ENCODE measurements at places on chromosomes 5 and 9. TPM values are rescaled to one million over a fixed set of nuclear protein-coding genes. Genes with fewer than 3 reads are reported as not detected.

DNA sequence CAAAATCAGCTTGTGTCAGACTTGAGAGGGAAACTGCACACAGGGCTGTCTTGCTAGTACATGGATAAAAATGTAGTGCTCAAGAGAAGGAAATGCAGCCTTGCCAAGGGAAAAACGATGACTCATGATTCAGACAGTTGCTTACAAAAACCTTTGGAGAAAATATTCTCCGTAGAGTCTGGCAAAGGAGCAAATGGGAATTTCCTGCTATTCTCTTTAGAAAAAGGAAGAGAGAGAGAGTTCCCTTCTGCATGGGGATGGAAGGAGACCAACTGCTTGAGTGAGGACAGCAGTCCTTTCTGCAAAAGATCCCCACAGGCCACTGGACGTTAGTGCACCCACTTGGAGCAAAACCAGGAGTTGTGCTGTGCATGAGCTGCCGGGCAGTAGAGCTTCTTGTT lies 7.6 kb downstream of the IFNB1 start:
- peak; percentile 29 for DNase-seq

DNA sequence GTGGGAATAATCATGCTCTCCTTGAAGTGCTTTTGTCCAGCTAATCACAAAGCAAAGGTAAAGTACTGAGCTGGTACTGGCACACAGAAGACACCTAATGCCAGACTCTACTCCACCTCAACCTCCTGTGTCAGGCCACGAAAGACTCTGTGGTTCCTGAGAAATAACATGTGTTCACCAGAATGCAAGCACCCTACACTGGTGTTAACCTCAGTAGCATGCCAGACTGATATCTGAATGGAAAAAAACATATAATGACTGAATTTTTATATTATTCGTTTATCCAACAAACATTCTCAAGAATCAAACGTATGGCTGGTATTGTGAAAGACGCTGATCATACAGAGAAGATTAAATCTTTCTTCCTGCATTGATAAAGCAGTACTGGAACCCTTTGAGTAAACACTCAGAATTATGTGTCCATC lies 97.1 kb upstream of the IFNE start:
- DNase-seq, result no peak

DNA sequence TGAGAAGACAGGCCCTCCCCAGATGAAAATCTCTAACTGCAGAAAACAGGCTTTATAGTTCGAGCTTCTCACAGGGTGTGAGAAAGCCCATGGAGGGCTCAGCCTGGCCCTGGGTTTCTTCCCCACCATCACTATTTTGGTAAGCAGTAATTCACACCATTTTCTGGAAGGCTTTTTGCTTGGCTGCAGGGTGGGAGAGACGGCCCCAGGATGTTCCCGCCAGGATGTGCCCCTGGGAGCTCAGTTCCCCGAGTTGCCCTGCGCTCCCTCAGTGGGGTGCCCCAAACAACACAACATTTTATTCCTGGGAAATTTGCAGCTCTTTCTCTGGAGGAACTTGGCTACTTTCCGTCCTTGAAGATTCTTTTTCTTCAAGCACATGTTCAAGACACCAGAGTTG lies 100.8 kb downstream of the HSD17B3 start:
- DNase-seq, result no peak

DNA sequence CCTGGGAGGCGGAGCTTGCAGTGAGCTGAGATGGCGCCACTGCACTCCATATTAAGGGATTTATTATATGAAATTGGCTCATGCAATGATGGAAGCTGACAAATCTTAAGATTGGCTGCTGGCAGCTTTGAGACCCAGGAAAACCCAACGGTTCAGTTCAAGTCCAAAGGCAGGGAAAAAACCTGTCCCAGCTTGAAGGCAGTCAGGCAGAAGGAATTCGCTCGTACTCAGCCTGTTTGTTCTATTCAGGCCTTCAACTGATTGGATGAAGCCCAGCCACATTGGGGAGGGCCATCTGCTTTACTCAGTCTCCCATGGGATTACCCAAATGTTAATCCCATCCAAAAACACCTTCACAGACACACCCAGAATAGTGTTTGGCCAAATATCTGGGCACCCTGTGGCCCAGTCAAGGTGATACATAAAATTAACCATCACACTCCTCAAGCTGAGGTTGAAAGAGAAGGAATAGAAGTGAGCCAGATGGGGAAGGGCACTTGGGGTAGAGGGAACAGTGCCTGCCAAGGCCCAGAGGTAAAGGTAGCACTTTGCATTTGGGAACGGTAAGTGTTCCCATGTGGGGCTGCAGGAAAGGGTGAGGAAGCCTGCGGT lies 8.5 kb upstream of the ORM1 start:
- no peak for DNase-seq

- DNase-seq, result no peak
Observed at GRCh38 chr5:38722918-38723317, 122.9 kb upstream of the OSMR start.

- no peak for DNase-seq
Observed at GRCh38 chr5:106822851-106823250, 847.9 kb downstream of the EFNA5 start.

DNA sequence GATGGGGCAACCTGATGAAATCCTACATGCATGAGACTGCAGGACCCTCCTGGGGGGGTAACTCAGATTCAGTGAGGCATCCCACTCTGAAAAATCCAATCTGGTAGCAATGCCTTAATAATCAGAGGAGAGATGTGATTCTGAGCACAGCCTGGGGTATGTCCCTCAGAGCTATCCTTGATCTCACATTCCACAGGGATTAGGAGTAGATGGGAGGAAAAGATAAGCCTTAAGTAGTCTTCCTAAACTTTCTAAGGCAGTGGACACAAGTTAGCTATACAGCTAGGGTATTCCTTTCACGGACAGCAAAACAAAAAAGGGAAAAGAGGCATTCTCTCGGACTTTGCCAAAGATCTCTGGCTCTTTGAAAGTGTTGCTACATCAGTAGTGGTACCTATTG lies 3.9 kb upstream of the SPATA9 start:
- DNase-seq, result no peak

- DNase-seq, result no peak
Observed at GRCh38 chr9:132062806-132063205, 16.9 kb downstream of the MED27 start.

DNA sequence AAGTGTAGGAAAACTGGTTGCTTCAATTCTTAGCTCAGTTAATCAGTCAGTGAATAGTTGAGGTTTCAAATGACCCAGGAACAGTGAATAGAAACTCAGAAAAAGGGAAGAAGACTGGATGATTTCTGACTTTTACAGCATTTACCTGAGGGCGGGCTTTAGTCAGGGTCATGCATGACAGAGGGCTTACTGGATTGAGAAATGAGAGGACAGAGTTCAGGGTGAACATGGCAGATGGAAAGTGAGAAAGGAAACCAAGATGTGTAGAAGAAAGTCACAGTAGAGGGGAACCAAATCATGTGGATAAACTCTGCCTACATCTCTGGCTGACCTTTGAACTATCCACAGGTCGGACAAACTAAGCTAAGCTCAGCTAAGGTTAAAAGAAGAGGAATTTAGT lies 596.0 kb downstream of the SEMA5A start:
- DNase-seq, result no peak

The ROPN1L gene
- total RNA-seq, result 1.1 TPM

The PRR16 gene
- not detected for total RNA-seq

The GDF9 gene
- not detected for total RNA-seq

The C7 gene
- total RNA-seq, result under 0.01 TPM

The PNPLA7 gene
- 0.44 TPM for total RNA-seq
